Cerebellar nuclear complex (tissue), 1 donor: ENCODE measurements at places on chromosomes 3 and 15.

DNA sequence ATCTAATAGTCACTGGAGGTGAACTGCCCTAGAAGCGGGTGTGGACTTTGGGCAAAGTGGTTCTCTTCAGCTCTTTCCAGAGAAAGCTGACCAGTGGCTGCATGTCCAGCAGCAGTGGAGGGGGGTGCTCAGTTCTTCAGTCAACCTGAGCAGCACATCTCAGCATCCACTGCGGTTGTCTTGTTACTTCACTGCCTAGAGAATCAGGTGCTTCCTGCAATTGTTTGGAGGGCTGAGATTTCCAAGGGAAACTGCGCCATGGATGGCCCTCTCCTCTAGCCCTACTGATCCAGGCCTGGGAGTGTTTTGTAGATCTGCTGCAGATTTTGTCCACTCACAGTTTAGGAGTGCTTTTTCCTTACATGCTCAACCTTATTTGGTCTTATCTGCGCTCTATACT, 65.6 kb upstream of the CFAP161 start:
- DNase-seq: no peak

DNA sequence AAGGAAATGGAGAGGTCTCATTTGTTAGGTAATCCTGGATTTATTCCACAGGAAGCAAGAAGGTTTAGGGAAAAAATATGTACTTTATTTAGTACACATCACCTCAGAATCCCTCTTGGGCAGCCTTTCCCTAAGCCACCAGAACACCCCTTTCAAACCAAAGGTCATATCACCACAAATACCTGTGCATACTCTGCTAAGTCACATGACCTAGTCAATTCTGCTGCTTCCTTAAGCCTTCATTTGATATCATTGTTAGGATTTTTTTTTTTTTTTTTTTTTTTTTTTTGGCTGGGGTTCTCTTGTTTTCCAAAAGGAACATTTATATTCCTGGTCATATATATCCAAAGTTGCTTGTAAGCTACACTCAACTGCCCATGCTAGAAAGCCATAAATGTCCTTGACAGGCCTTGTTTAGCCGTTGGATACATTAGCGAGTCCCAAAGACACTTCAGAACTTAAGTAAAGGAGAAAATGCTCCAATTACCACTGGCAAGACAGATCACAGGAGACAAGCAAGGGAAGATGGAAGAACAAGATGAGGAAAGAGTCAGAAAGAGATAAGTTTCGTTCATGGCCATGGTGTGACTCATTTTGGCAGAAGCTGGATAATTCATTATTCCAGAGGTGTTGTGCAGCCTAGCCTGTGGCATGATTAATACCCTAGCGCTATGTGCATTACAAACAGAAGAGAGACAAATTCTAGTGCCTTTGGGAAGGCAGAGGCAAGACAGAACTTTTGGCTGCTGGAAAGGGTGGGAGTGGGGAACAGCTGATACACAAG, 155.6 kb upstream of the SLC2A2 start:
- DNase-seq: no peak

- no peak for DNase-seq
Measured at GRCh38 chr3:179236669-179237301, 14.1 kb downstream of the KCNMB3 start.

DNA sequence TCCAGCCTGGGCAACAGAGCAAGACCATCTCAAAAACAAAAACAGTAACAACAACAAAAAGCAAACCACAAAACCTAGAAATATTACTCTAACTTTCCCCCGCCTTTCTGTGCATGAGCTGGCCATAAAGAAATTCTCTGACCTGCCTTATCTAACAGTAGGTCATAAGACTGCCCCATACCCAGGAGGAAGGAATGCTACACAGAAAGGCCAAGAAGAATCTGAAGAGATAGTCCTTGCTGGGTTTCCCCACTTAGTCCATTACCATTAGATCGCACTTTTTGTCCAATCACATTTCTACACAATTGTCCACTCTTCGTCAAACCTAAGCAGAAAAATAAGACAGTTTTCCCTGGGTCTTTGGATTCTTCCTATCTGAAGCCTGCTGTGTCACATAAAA, 23.5 kb downstream of the CIAO2A start:
- no peak for DNase-seq

DNA sequence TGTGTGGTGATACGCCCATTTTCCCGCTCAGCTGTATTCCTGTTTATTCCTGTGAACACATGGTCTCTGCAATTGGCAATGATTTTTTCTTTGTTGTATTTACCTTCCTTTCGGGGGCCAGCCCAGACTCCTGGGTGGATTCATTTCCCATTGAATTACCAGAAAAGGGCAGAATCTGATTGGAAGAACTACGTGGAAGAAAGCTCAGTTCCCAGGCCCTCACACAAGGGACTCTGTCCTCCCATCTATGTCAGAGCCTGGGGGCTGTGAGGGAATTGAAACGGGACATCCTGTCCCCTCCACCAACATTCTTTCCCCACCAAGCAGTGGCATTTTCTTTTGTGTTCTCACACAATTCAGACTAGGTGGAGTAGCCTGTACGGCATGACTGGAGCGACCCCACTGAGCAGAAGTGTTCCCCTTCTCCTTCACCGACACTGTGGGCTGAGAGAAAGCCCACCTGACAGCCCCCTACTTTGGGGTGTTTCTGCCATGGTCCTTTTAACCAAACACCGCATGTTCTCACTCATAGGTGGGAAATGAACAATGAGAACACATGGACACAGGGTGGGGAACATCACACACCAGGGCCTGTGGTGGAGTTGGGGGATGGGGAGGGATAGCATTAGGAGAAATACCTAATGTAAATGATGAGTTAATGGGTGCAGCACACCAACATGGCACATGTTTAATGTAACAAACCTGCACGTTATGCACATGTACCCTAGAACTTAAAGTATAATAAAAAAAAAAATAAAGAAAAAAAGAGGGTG, 32.1 kb upstream of the RFTN1 start:
- no peak for DNase-seq

GRCh38 chr3:1381647-1382036, 288.8 kb downstream of the CNTN6 start:
- DNase-seq: no peak

DNA sequence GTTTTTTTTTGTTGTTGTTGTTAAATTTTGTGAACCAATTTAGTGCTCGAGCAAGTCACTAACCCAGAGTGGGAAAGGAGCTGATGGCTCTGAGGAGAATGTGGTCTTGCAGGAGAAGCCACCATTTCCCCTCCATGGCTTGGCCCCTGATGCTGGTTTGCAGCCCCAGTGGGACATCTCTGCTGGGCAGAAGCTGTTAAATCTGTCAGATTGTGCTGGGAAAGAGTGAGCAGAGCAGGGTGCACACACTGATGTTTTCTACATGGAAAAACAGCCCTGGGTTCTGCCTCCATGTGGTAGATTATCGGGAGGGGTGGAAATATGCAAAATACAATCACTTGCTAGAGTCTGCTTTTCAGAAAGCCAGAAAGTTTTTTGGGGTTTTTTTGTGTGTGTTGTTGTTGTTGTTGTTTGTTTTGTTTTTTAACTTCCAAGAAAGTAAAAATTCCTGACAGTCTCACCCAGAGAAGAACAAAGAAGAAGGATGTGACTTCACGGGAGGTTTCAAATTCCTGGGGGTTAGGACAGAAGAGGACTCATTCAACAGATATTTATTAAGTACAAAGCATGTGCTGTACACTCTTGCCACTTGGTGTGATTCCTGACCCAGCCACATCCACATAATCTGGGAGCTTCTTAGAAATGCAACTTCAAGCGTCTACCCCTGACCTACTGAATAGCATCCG, 133.7 kb downstream of the FOXB1 start:
- no peak for DNase-seq

GRCh38 chr3:153084431-153084830, 77.6 kb upstream of the RAP2B start:
- no peak for DNase-seq

DNA sequence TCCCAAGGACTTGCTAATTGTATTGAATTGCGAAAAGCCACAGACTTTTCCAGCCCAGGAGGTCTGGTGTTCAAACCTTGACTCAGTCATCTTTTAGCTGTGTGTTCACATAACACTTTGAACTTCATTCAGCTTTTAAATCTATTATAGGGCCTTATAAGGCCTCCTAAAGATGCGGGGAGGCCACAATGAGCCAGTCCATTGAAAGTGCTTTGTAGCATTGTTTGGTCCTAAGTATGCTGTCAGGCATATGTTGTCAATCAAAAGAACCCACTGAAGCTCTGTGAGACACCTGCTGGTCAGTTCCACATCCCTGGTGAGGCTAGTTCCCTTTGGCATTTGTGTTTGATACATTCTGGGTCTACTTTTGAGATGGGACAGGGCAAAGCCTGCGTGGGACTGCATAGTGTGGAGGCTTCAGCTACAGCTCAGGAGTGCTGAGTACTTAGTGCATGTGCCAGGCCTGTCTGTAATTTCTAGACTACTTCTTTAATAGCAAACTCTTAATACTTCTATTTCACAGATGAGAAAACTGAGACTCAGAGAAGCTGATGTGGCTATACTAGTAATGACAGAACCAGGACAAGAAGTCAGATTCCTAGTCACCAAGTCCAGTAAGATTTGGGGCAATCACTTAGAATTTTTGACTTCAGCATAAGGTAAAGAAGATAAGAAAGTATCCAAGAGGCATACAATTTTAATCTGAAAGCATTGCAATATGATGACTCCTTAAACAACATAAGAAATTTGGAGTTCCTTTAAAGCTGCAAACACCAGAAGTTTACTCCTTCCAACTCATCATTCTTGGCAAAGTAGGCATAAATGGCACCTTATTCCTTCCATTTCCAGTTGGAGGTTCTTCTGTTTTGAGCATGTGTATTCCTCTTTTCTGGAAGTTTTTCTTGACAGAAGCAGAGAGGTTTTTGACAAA, 213.0 kb downstream of the PDCD6IP start:
- DNase-seq: no peak

- no peak for DNase-seq
Measured at GRCh38 chr3:145752576-145752975, 408.4 kb downstream of the PLOD2 start.

GRCh38 chr3:100263583-100263982, 2.8 kb downstream of the TBC1D23 start:
- DNase-seq: no peak
